ENCODE measurements at places on chromosomes 16 and 17.

DNA sequence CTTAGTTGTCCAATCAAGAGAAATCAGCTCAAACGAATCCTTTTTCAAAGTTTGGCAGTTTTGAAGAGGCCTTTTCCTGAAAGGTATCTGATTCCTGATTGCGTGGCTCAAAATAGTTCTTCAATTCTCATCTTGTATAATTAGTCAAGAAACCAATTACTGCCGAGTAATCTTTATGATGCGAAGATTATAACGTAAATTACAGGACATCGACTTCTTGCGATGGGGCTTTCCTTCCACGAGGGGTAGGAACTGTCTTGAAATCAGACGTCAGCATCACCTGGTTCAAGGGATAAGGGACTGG, 644 bp upstream of the ARL2BP start:
- no peak for DNase-seq

GRCh38 chr16:87161822-87162676, 155.1 kb downstream of the C16orf95 start:
- DNase-seq, result no peak

GRCh38 chr17:76727745-76728456, 1.3 kb downstream of the METTL23 start:
- DNase-seq, result no peak

- DNase-seq, result no peak
Observed at GRCh38 chr16:55821210-55821609, 11.7 kb downstream of the CES1 start.

- DNase-seq, result no peak
Observed at GRCh38 chr16:84095466-84095865, 21.3 kb downstream of the MBTPS1 start.

DNA sequence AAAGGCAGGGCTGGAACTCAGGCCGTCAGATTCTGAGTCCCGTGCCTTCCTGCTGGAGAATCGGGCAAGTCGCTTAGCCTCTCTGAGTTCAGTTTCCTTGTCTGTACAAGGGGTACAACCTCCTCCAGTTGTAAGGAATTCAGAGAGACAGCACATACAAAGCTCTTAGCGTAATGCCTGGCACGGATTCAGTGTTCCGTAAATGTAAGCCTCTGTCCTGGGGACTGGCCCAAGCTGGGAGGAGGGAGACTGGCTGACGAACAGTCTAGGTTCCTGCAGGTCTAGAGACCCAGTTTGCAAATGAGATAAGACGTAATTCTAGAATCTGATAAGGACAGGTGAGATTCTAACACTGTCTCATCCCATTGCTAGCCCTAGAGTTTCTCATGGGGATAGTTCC, 9.9 kb downstream of the METTL22 start:
- DNase-seq, result no peak

DNA sequence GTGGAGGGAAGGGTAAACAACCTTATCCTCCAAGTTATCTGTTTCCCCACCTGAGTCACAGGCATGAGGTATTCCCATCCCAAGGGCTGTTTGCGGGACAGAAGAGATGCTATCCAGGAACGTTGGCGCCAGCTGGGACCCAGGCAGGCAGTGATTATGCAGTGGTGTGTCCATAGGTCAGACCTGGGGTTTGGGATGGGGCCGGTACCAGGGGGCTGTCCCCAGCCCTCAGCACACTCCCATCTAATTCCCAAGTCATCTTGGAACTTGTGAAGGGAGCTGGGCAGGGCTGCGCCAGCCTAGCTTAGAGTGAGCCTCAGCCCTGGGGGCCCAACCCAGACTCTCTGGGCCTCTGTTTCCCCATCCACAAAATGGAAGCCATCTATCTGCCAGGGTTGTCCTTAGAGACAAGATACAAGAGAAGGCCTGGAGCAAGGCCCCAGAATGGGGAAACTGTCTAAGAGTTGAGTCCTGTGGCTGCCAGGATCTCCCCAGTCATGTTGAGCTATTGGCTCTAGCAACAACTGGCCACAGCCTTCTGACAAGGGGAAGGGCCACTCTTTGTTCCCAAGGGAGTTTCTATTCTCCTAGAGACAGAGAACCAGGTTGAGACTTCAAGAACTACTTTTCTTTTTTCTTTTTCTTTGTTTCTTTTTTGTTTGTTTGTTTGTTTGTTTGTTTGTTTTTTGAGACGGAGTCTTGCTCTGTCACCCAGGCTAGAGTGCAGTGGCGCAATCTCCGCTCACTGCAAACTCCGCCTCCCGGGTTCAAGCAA, 9.8 kb upstream of the JUP start:
- DNase-seq, result no peak

DNA sequence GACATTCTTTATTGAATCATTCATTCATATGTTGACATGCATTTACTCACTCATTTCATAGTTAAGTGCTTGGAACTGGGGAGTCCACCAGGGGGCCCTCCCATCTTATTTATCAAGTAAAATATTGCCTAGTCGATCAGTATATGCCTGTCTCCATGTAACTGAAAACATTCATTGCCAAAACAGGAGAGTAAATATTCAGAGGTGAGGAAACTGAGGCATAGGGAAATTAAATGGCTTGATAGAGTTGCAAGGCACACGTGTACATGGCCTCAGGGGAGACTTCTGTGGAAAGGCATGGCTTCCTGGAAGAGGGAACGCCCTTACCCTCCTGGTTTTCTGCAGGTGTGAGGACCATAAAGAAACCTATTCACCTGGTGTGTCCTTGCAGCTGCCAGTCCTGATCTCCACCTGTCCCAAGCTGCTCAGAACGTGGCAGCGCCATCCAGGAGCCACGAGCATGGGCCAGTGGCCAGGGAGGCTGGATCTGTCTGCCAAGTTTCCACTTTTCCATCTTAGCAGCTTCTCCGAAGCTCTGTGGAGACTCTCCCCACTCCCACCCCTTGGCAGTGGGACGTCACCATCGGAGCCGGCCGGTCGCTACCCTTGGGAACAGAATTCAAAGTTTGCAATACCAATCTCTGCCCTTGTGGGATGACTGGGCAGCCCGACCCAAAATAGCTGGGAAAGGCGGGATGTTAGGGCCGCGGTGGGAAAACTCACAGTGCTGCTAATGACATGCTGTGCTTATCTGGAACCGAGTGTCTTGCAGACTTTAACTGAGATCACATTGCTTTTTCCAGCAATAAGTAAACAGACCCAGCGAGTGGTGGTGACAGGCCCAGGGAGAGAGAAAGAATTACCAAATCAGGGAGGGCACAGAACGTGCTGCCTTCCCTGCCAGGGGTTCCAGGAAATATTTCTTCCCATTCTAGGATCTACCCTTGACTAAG, 4.1 kb upstream of the C1QTNF1 start:
- peak; percentile 41 for DNase-seq

DNA sequence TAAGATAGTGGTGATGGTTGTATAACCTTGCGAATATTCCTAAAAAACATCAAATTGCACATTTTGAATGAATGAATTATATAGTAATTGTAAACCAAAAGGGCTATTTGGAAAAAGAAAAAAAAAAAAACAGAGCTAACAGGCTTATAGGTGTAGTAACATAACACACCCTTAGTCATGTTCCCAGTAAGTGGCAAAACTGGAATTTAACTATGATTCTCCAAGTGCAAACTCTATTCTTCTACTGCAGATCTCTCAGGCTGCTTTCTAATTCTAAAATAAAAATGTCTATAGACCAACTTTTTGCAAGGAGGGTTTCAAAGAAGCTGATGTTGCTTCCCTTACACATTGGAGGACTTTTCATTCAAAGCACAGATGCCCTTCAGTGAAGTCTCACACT, 293.2 kb upstream of the MON1B start:
- peak; percentile 2 for DNase-seq

DNA sequence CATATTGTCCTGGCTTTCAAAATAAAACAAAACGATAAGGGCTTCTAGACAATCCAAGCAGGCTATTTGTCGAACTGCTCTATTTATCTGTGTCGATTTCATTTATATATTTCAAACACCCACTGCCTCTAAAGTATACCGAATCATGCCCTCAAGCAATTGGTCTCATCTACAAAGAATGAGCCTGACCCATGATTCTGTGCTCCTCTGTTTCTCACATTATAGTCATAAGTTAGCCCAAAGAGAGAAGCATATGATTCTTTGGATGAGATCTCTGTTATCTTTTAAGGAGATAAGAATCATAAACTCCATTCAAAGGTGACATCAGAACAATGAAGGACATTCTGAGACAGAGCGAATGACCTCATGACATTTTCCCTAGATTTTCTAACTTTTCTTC, 191.1 kb downstream of the MAP2K6 start:
- no peak for DNase-seq

DNA sequence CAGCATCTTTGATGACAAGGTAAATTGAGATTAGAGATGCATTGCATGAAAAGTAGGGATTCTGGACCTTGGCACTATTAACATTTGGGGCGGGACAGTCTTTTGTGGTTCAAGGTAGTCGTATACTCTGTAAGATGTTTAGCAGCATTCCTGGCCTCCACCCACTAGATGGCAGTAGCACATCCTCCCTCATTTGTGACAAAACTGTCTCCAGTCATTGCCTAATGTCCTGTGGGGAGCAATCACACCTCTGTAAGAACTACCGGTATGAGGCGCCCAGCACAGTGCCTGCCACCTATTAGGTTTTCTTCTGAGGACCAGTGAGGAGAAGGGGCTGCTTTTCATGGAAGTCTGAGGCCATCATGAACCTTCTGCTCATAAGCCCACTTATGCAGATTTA, 180.8 kb downstream of the RBFOX1 start:
- no peak for DNase-seq

- no peak for DNase-seq
Observed at GRCh38 chr16:88634994-88635670, 3.2 kb upstream of the IL17C start.

GRCh38 chr16:24829153-24829552, 16.6 kb upstream of the SLC5A11 start:
- no peak for DNase-seq

GRCh38 chr17:34485999-34486398, 93.4 kb upstream of the TMEM132E start:
- no peak for DNase-seq

DNA sequence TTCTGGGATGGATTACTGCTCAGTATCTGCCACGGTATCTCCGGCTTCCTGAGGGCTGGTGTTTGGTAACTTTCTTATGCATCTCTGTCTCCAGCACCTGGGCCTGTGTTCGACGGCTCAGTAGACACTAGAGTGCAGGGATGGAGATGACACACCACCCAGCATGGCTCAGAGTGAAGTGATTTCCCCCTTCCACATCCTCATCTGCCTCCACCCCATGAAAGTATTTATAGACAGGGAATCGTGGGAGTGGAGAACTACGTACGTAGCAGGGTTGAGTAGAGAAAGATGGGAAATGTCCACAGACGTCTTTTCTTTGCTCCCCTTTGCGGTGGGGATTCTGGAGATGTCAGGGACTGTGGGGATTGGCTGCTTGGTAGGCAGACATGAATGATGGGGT, 11.8 kb upstream of the SLC25A19 start:
- DNase-seq, result no peak

- no peak for DNase-seq
Observed at GRCh38 chr17:15194859-15195277, 70.3 kb downstream of the PMP22 start.

GRCh38 chr17:44623070-44623725, 33.1 kb upstream of the MEIOC start:
- no peak for DNase-seq

DNA sequence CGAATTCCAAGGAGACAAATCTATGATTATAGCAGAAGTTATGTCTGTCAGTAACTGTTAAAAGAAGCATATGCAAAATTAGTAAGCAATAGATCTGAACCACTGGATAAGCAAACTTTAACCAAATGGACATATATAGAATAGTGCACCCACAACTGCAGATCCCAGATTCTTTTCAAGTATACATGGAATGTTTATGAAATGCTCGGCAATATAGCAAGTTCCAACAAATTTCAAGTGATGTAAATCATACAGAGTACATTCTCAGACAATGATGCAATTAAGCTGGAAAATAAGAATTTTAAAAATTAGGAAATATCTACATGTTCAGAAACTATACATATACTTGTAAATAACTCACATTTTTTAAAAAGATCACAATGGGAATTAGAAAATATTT, 8.4 kb upstream of the HELZ start:
- DNase-seq, result no peak

GRCh38 chr17:4785311-4786105, 656 bp downstream of the VMO1 start:
- DNase-seq, result no peak

DNA sequence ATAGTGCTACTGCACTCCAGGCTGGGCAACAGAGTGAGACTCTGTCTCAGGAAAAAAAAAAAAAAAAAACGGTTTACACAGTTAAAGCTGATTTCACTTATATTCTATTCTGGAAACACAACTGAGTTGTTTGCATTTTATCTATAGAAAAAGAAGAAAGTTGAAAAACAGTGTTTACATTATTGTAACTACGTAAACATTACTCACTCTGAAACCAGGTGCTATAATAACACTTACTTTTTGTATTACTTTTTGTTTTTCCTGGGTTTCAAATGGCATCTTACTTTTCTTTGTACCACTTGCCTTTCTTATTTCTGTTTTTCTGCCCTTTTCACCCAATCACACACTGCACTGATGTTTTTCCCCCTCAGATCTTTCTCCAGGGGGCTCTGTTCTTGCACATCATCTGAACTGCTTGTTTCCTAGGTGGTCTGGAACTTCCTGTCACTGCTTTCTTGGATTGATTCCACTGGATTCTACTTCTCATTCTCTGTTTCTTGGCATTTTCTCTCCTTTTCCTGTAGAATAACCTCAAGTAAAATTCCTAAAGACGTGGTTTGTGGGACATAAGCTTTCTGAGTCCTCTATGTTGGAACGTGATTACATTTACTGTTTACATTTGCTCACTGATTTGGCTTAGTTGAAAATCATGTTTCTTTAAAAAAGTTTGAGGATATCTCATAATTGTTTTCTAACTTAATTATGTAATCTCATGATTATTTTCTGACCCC, 142.1 kb downstream of the HS3ST3B1 start:
- no peak for DNase-seq

DNA sequence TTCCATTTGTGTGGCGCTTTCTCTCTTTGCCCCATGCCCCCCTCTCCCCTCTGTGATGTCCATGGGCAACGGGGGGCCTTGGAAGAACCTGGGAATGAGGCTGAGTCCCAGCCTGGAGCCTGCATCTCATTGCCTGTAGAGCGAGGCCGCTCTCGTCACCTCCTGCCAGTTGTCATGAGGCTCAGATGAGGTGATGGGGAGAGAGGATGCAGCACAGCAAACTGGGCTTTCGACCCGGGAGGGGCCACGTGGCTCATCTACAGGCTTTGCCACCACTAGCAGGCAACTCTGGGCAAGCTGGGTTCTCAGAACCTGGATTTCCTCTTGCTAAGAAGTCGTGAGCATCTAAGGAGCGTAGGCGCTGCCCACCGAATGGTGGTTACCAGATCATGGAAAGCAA, 31.9 kb upstream of the CREBBP start:
- no peak for DNase-seq

GRCh38 chr16:22652463-22652845, 141.8 kb downstream of the NPIPB5 start:
- no peak for DNase-seq

DNA sequence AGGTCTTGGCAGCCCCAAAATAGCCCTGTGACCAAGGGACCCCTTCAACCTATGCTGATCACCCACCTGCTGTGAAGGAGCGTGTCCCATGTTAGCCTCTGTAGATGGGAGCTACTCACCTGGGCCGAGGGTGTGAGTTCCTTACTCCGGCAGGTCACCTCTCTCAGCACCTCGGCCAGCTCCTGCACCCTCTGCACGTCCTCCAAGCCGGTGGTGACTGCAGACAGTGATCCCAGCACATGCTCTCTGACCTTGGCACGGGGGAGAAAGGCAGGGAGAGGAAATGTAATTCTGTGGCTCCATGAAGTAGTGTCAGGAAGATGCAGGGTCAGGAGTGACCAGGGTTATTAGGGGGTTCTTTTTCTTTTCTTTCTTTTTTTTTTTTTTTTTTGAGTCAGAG, 67.7 kb upstream of the BCO1 start:
- no peak for DNase-seq

GRCh38 chr17:48842746-48843145, 11.9 kb downstream of the CALCOCO2 start:
- DNase-seq, result no peak
